ENCODE measurements at places on chromosomes 7 and 10. TPM values are rescaled to one million over a fixed set of nuclear protein-coding genes. Genes with fewer than 3 reads are reported as not detected.

DNA sequence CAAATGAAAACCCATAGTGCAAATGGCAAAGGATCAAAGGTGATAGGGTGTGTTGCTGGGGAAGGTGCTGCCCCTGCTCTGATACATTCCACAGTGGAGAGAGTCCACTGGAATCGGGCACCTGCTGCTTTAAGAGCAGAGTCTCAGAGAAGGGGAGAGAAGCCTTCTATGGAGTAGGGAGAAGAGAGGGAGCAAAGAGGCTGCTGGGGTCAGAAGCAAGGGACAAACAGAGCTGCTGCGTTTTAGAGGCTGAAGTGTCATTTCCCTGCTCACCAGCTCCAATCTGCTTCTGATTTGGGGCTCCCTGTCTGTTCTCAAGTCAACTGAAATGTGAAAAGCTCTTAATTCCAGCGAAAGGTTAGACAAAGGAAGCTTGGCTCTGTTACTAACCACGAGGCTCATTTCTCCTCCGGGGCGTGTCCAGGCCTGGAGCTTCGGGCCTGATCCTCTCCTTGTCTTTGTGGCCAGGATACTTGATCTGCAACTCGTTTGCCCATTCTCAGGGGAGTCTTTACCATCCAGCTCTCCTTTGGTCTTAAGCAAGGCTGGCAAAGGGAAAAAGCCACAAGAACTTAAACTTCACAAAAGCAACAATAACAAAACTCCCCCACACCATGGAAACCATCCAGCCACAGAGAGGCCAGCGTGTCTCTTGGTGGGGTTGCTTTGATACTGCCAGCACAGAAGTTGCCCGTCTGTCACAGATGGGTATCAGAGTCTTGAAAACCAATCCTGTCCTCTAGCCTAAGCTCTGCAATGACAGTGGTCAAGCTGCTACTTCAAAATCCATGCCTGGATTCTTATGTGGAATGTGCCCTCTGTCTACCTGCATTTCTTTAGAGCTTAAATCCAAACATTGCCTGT lies 692.6 kb downstream of the SUGCT start:
- H3K27me3 ChIP-seq, result no peaks in the 10 kb centered on the region
- H3K36me3 ChIP-seq, result no peaks in the 10 kb centered on the region
- no peak overlapping the region for H3K4me3 ChIP-seq

GRCh38 chr10:4043897-4044665 lies 259.1 kb upstream of the KLF6 start:
- H3K36me3 ChIP-seq, result no peaks in the 10 kb centered on the region
- no peak overlapping the region for H3K4me3 ChIP-seq
- no peaks in the 10 kb centered on the region for H3K27me3 ChIP-seq
- peak; percentile 40 for DNase-seq
- H3K4me1 ChIP-seq, result no peaks in the 10 kb centered on the region

DNA sequence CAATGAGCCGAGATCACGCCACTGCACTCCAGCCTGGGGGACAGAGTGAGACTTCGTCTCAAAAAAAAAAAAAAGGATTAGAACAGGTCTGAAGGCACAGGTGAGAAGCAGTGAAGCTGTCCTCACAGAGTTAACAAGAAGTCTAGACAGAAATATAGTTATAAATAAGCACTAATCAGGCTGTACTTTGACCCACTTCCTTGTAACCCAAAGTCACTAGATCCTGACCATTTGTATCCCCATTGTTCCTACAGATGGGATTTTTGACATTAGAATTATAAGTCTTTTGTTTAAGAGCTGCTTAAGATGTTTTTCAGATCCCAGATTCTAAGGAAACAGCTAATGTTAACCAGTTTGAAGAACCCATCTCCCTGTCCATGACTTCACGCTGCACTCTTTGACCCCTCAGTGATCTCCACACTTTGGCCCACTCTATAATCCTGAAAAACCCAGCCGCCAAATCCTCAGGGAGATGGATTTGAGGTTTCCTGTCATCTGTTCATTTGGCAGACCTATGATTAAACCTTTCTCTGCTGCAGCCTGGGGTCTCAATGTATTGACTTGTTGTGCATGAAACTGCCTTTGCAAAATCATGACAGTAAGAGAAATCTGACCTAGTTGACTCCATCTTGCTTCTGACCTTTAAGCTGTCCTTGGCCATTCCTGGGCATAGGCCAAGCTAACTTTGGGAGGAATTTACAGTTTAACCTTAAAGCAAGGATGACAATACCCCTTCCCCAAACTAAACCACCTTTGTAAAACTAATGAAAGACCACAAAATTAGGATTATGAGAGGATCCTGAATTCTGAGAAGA lies 11.4 kb downstream of the SSMEM1 start:
- no peak overlapping the region for H3K4me3 ChIP-seq
- no peaks in the 10 kb centered on the region for H3K27me3 ChIP-seq
- no peaks in the 10 kb centered on the region for H3K4me1 ChIP-seq

DNA sequence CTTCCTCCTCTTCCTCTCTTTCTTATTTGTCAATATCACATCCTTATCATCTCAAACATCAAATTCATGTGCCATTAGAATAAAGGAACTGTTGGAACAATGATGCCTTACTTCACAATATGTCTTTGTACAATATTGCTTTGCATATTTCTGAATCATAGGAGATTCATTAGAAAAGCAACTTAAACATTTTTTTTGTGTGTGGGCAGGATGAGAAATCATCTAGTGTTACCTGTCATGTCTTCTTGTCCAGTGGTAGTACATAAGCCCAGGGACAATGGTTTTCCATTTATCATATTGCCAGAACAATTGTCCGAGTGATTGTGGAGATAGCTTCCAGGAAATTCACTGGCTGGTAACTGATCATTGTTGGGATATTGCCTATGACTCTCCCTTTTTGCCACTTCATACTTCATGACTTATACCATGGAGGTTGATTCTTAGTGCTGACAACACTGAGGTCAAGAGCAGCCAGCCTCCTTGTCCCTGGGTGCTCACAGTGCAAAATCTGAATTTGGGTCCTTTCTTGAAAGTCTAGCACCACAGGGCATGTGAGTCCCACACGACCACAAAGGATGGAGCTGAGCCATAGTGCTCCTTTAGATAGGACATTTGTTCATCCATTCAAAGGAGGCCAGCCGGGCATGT lies 215.0 kb downstream of the MDFIC start:
- DNase-seq, result no peak
- H3K27ac ChIP-seq, result no peak overlapping the region
- no peaks in the 10 kb centered on the region for H3K4me1 ChIP-seq

DNA sequence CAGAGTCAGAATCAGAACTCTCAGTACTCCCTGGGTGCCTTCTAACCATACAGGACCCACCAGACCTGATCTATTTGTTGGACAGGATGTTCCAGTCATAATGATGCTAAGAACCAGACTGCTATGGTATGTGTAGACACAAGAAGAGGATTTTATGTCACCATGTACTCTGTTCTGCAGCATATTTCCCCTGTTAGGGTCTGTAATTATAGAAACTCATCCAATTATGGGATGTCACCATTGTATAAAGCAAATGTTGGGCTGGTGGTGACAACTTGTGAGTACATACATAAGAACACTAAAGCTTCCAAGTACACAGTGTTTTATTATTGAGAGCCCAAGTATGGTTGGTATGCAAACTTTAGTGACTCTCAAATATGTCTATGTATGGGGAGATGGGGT lies 67.1 kb upstream of the AGBL3 start:
- H3K27ac ChIP-seq, result no peak overlapping the region
- no peaks in the 10 kb centered on the region for H3K36me3 ChIP-seq
- no peak overlapping the region for H3K4me3 ChIP-seq
- H3K4me1 ChIP-seq, result no peaks in the 10 kb centered on the region

GRCh38 chr10:32386623-32387260 lies 39.8 kb upstream of the EPC1 start:
- H3K36me3 ChIP-seq, result no peaks in the 10 kb centered on the region
- H3K4me3 ChIP-seq, result no peak overlapping the region
- no peak for DNase-seq

GRCh38 chr7:77338260-77338659 lies 77.9 kb downstream of the GSAP start:
- H3K27ac ChIP-seq, result no peak overlapping the region
- no peak for DNase-seq
- H3K27me3 ChIP-seq, result no peaks in the 10 kb centered on the region
- no peaks in the 10 kb centered on the region for H3K36me3 ChIP-seq

BEND7 gene
- total RNA-seq, result 37.9 TPM

DNA sequence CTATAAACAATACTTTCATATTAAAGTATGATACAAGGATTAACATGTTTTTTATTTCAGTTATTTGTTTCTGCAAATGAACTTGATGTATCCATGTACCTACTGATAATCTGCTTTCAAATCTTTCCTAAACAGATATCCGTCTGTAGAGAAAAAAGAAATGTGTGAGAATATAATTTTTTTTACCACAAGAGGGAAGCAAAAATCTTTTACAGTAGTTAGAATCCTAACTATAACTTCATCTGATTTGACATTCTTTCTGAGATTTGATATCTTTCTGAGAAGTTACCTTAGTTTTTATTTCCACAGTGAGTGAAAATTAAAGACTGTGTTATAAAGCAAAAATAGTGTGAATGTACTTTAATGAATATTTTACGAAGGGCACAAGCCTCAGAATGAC lies 203.9 kb upstream of the PCLO start:
- no peak overlapping the region for H3K4me3 ChIP-seq
- no peak for DNase-seq
- no peaks in the 10 kb centered on the region for H3K36me3 ChIP-seq
- H3K27ac ChIP-seq, result no peak overlapping the region
- no peaks in the 10 kb centered on the region for H3K27me3 ChIP-seq
